ENCODE measurements at places on chromosomes 11 and 22.

DNA sequence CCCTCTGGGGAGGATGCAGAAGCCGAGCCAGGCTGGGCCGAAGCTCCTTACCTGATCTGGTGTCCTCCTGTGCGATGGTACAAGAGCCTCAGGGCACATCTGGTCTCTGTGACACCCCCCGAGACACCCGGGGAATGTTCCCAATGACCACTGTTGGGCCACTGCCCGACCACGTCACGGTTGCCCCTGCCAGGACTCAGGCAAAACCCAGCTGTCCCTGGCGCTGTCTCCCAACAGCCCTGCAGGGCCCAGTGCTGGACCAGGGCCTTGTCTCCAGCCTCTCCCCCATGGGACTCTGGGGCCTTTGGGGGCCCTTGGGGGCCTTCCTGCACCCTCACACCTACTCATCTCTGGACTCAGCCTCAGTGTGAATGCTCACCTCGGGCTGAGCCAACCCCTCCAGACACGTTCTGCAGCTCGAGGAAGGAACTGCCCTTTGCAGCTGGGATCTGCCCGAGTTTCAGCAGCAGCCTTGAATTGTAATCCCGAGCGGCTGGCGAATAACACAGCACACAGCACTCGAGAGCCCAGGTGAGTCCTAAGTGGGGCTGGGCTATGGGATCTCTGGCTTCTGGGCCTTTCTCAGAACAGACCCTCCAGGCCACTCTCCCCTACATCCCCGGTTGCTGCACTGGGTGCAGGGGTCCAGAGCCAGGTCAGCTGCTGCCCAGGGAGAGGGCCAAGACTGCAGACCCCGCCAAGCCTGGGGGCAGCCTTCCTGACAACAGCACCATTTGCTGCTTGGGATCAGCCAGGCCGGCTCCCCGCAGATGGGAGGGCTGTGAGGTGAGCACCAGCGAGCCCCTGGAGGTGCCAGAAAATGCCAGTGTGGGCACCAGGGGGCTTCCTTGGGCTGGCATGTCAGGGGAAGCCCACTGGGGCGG lies 39.8 kb downstream of the RTN4R start:
- DNase-seq = no peak

DNA sequence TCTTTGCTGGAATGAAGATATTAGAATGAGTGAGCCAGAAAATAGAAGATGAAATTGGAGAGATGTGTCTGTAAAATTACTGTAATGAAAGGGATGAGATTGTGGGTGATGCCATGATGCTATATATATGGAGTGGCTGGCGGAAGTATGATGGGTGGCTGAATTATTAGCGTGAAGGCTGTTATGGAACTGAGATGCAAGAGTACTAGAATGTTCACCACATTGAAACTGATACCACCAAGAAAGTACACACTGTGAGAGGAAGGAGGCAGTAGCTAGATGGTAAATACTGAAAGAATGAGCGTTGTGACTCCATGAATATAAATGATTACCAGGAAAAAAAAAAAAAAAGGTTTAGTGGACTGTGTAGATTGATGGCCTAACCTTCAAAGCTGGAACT lies 411.9 kb downstream of the CNTN5 start:
- no peak for DNase-seq

DNA sequence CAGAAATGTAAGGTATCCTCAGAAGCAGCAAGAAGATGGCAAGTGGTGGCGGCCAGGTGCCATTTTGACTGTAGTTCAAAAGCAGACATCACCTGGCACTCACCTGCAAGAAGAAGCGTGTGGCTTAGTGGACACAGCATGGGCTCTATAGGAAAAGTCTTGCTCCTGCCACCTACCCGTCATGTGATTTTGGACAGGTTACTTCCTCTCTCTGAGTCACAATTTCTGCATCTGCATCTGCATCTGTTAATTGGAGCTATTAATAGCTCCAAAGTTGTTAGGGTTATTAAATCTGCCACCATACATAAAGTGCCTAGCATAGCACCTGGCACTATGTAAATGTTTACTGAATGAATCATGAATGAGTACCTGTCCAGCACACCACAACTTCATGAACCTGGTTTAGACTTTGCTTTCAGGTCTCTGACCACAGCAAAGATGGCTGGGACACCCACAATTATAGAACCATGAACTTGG lies 16.8 kb downstream of the RAB30 start:
- no peak for DNase-seq

GRCh38 chr22:42313804-42314581 lies 43.5 kb upstream of the TCF20 start:
- DNase-seq = no peak

- peak; percentile 51 for DNase-seq
Observed at GRCh38 chr22:30265823-30266444, 717 bp downstream of the OSM start.

DNA sequence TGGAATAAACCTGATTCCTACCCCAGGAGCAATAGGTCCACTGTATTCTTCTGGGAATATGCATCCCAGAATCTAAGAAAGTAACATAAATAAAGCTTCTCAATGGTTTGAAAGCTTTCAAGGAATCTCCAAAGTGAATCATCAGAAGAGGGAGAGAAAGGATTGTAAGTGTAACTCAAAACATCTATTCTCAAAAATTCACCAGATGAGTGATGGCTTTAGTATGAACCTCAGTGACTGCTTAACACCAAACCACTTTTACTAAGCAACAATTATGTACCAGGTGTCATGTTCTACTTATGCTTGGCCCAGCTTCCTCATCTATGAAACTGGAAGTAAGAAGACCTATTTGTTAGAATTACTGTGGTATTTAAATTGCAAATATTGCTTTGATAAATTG lies 7.4 kb downstream of the RAB38 start:
- no peak for DNase-seq

- DNase-seq = no peak
Observed at GRCh38 chr11:46607516-46607915, 9.5 kb downstream of the HARBI1 start.

Data from esophagus squamous epithelium (tissue), 5 donors.